Neuronal stem cell (in vitro differentiated cells): ENCODE measurements at places on chromosomes 7 and 10.

DNA sequence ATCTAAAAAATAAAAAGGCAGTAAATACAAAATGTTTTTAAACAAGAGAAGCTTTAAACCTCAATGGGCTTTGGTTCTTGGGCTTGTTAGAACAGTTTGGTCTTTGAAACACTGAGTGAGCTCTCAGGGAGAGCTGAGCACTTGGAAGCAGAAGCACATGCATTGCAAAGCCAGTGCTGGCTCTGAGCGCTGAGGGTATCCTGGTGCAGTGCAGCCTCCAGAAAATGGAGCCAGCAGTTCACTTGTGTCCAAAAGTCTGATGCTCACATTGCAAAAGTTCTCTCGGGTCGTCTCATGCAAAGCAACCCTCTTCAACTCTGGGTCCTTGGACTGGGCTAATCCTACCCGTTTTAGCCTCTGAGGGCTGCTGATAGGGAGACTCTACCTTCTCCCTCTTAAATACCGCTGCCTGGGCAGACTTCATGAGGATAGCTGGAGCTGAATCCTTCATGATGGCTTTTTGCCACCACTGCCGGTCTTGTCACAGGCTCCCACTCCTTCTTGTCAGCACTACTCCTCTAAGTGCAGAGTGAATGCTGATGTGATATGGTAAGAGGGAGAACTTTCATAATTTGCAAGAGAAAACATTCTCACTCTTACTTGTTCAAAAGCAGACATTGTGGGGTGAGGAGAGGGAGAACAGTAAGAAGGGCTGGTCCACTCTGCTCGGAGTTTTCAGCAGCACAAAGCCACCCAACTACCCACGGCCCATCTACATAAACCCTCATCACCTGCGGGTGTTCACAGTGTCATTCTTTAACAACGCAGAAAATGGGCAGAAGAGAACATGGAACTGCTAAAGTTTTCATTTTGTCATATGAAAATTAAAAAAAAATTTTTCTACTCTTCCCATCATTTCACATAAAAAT lies 42.2 kb upstream of the BMPER start:
- no peak for DNase-seq

DNA sequence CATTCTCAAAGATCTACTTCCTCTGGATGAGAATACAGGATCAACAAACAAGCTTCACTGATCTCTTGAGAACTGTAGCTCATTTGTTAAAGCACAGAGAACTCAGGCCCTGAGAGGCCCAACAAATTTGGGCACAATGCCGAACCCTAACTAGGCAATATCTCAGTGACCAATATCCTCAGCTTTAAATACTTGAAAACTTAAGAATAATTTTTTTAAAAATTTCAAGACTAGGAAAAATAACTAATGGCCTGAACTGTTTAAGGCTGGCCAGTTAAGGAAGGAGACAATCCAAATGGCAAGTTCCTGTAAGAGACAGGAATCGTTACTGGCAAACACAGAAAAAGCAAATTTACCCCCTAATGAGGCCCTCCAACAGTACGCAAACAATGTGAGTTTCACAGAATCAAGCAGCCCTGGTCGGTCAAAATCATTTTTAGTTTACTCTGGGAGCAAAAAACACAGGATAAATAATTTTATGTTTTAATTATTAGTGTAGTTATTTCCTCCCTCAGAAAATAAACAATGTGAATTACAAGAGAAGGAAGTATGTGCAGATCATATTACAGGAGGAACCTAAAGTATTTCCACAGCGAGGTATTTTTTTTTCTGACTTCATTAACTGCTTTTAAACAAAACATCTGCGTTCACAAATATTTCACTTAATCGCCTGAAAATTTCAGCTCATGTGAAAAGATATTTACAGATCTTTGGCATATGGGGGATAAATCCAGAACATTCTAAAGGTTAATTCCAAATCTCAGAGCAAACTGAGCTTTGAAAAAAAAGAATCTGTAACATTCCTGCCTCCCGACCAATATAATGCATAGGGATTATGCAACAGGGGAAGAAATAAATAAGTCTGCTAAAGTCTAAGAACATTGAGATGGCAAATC lies 39.5 kb downstream of the NT5C2 start:
- DNase-seq, result no peak

DNA sequence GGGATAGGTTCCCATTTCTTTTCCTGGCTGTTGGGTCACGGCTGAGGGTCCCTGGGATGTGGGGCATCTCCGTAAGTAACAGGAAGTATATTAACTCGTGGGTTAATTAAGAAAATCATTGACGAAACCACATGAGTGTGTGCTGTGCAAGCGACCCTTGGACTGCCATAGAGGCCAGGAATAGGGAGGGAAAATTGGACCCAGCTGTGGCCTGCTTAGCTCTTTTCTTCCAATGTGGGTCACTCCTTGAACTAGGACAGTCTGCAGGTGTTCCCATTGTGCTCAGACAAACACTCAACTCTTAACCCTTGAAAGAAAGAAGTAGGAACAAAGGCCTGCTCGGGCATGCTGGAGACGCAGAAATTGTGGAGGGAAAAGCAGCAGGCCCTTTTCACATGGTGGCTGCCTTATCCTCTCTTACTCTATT lies 25.6 kb upstream of the PLEKHA1 start:
- peak; percentile 65 for DNase-seq

DNA sequence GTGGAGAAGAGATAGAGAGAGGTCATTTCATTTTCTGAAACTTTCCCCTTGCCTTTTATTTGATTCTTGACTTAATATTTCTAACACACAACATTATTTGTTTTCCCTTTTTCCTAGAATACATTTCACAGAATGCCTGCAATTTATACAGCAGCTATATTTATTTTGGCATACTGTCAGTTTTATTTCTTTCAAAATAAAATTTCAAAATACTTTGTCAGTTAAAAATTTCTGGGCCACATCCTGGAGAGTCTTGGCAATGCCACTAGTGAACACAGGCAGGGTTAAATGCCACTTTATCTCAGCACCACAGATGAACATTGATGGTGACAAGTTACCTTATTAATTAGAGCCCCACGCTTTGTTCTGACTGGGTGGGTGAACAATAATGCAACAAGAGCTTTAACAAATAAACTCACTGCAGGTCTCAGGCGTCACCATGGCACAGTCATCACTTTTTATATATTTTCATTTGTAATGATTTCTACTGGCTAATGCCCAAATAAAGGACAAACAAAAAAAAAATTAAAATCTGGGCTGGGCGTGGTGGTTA lies 494.0 kb downstream of the KIF20B start:
- DNase-seq, result no peak

DNA sequence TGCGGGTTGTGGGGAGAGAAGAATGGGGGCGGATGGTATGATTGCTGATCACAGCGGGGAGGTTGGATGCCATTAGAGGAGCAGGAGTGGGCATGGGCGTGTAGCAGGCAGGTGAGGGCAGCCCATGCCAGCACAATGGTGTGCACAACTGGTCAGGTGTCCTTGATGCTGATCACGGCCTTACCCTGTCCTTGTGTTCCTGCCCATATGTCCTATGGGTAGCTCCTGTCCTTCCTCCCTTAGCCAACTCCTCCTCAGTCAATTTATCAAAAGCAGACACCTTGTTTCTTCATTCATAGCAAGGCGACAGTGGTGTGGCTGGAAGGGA lies 30.7 kb downstream of the WDR86 start:
- no peak for DNase-seq

DNA sequence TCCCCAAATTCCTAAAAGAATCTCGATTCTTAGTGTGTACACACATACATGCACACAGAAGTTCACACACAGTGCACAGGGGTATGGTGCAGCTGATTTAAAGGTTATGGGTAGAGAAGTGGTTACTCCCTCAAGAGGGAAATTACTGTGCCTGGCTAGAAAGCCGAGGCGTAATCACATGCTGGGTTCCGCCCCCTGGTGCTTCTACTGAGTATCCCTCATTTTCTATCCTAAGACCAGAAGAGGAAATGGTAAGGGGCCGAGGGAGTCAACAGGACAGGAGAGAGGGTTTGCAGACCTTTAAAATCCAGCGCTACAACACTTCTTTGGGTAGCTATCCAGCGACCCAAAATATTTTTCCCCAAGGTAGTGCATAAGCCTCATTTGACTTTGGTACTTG lies 147.3 kb upstream of the TMEM196 start:
- DNase-seq, result no peak

DNA sequence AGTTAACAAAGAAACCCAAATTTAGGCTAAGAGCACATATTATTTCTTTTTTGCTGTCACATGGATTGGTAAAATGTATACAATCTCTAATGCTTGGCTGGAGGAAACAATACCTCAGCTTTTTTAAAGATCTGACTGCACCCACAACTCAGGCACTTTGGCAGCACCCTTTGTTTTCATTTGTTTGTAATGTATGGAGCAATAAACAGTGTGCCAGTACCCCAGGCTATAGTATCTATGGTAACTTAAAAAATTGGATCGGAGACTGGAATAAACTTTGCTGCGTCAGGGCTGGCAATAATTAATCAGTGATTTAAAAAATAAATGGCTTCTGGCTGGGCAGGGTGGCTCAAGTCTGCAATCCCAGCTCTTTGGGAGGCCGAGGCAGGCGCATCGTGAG lies 27.2 kb downstream of the POLR1F start:
- DNase-seq, result no peak

GRCh38 chr10:113666682-113667252 lies 2.9 kb upstream of the NRAP start:
- no peak for DNase-seq

GRCh38 chr10:9244864-9245263 lies 1190.4 kb downstream of the GATA3 start:
- DNase-seq, result no peak

- DNase-seq, result no peak
These were observed 126.5 kb downstream of the DOCK4 start for GRCh38 chr7:112079673-112080072.

- no peak for DNase-seq
These were observed 11.2 kb downstream of the C10orf120 start for GRCh38 chr10:122688293-122688989.

- no peak for DNase-seq
These were observed 11.4 kb downstream of the NEBL start for GRCh38 chr10:20885678-20886077.

DNA sequence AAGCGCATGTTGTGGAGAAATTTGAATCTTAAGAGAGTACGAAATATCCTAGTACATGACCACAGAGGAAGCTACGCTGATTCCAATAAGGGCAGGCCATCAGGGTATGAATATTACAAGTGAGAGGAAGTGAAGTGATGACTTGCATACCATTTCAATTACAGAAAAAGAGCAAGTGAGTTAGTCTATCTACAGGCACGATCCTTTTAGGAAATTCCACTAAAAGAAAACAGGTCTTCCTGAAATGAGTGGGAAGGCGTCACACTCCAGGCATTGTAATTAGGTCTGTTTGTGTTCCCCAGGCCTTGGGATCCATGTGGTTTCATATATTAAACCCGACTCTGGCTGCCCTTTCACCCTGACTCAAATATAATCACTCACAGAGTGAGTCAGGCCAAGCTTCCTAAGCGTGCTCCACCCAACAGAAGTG lies 152.5 kb downstream of the SEMA3A start:
- DNase-seq, result no peak

- no peak for DNase-seq
These were observed 118.9 kb downstream of the AKR1D1 start for GRCh38 chr7:138195151-138195571.

DNA sequence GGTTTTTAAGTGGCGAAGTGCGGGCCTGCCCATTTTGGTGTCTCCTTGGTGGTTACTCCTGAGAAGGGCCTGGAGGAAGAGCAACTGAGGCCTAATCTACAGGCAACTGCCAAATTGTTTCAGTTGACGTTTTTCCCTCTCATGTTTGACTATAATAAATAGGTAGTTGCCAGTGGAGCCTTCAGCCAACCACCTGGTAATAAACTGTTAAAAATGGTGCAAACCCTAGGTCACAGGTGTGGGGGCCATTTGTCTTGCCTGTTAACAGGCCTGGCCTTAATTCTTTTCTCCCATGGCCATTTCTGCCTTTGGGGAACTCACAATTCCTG lies 3.7 kb downstream of the IKZF1 start:
- DNase-seq, result no peak

DNA sequence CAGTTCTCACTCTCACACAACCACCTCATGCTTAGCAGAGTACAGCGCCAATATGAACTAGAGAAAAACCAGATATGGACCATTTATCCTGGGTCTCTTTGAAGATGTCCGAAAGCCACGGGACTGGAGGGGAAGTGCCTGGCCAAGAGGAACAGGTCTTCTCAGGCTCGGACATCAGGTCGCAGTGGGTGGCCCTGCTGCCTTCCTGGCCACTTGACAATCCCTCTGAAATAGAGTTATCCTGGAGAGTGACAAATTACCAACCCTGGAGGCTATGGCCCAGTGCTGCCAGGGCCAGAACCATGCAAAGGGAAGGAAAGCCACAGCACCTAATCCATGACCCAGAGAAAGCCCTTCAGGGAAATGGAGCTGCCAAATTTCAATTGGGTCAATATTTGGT lies 646.8 kb upstream of the NRP1 start:
- DNase-seq, result no peak

GRCh38 chr7:46839651-46840050 lies 742.3 kb downstream of the TNS3 start:
- DNase-seq, result no peak

GRCh38 chr7:50564171-50564570 lies 1.0 kb downstream of the DDC start:
- DNase-seq, result no peak

DNA sequence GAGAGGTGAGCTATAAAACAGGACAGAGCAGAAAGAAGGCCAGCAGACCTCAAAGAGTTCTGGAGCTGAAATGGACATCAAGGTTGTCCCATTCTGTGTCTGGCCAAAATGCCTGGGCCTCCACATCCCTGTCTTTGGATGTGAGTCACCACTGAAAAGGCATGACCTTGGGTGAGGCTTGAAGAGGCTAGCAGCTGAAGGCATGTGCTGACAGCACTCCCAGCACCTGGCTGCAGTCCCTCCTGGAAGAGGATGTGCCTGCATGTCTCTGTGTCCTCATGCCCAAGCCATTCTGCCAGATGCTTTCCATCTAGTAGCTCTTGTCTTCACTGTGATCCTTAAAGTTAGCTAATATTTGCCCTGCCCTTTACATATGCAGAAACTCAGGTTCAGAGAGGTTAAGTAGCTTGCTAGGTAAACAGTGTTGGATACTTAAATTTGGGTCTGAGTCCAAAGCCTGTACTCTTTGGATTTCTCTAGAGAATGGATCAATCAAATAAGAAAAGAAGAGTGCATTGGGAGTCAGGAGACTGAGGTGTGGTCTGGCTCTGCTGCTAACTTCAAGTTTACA lies 35.8 kb downstream of the HECW1 start:
- no peak for DNase-seq

DNA sequence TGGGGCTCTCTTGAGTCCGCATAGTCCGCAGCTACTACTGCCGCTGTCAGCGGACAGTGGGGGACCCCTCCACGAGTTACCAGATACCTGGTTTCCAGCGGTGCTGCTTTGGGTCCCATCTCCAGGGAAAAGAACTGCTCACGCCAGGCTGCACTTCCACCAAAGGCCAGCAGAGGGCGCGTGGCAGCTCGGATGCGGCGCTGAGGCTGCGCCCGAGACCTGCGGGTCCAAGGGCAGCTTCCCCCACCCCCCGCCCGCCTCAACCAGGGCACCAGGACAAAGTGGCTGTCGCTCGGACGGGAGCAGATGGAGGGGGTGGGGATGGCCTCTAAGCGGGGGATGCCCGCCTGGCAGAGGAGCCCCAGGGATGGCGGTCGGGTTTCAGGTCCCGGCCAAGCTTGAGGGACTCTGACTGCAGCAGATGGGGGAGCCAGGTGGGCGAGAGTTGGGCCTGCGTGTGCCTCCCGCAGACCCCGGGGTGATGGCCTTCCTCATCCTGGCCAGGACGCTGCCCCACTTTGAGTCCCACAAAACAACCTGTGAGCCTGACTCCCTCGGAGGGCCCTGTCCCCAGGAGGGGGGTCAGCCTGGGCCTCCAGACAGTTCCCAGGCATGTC lies 23.8 kb upstream of the ZNF735 start:
- DNase-seq, result no peak

GRCh38 chr10:22420787-22421517 lies 75.7 kb downstream of the SPAG6 start:
- DNase-seq, result no peak
